ENCODE measurements at places on chromosomes 5 and 9.

- DNase-seq, result no peak
Measured at GRCh38 chr9:3909966-3910650, 384.3 kb upstream of the RFX3 start.

- DNase-seq, result no peak
Measured at GRCh38 chr9:74496819-74497747, at the start of gene RORB. TSS of gene RORB (plus strand) at chr9:74497335. CDS start at chr9:74497977, 642 bp downstream.

- DNase-seq, result no peak
Measured at GRCh38 chr5:180105827-180106312, 34.3 kb upstream of the RNF130 start.

DNA sequence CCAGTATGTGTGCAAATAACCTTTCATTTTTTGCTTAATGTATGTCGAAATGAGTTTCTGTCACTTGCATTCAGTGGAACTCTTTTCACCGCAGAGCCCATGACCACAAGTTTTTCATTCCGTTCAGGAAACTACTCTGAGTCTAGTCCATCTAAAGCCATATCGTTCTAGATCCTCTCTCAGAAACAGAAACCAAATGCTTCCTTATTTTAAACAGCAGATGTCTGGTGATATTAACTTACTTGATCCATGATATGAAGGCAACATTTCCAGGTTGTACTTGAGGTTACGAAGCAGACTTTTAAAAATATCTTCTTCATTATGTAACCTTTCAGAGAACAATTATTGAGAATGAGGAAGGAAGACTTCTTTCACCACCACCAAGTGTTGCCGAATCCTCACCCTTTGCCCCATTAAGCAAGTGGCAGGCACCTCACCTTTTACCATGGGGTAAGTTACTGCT, 72.4 kb upstream of the GNAQ start:
- no peak for DNase-seq

DNA sequence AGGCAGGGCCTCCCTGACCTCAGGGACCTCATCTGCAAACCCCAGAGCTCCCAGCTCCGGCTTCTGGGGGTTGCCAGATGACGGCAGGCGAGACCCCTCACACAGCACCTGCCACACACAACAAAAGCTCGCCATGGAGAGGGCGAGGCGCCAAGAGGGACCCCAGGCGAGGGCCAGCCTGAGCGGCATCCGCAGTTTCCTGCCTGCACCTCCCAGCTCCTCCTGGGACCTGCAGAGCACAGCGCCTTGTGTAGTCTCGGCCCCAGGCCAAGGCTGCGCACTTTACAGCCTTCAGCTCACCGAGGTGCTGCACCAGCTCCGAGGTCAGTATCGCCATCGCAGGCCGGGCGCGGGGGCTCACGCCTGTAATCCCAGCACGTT, 82.4 kb upstream of the ADAMTS2 start:
- DNase-seq, result no peak

DNA sequence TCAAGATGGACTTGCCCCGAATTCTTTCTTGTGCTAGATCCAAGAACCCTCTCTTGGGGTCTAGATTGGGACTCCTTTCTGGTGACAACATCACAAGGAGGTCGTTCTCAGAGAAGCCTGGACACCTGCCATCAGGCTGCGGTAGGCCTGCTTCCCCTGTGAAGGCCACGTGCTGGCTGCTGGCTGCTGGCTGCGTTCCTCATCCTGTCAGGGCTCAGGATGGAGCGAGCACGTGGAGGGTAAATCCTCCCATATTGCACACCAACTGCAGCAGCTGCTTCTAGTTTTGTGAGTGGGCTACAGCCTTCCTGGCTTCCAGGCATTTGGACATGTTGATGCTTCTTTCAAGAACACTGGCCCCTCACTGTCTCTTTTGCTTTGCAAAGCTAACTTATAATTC, 95.6 kb downstream of the HSPA4 start:
- DNase-seq, result no peak

- no peak for DNase-seq
Measured at GRCh38 chr5:162703914-162704313, 636.3 kb downstream of the GABRG2 start.

GRCh38 chr5:146718609-146719008, 159.9 kb downstream of the PPP2R2B start:
- DNase-seq, result no peak

- no peak for DNase-seq
Measured at GRCh38 chr9:88106492-88106891, 31.8 kb downstream of the SPATA31C2 start.

GRCh38 chr5:10681731-10682679, 79.0 kb downstream of the DAP start:
- no peak for DNase-seq

GRCh38 chr9:14345354-14346230, 31.7 kb upstream of the NFIB start:
- DNase-seq, result no peak

DNA sequence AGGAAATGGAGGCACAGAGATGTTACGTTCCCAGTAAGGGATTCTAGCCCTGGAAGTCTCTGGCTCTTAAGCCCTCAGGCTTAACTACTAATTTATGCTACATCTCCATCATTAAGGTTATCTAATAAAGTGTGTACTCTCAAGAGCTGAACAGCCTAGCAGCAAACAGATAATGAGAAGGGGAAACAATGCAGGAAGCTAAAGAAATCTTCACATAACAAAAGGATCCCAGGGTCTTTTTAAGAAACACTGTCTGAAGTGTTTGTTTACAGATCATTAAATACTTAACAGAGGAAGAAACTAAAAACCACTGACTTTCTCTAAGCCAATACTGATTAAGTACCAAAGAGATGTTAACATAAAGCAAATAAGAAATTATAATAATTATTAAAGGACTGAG, 129.0 kb downstream of the PAPPA start:
- no peak for DNase-seq

DNA sequence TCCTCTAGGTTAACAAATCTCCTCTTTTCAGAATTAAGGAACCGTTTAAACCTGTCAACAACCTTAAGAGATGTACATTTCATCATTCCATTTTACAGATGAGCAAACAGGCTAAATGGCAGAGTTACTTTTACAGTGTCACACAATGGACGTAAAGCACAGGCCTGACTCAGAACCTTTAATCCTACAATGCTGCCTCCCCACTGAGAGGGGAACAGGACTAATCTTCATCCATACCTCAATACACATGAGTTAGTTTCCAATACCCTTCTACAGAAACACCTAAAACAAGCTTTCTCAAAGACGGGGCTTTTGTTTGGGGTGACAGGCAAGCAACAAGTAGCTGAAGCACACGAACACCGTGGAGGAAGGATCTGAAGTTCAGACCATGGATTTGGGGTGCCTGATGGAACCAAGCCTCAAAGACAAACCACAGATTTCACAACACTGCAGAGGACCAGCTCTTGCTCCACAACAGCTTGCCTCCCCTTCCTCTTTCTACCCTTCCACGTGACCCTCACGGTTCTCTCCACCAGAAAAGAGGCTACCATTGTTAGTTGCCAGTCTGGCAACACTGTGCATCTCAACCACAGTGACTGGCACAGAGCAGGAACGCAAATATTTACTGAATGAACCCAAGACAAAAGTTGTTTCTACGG, 1.8 kb downstream of the RNF130 start:
- DNase-seq, result no peak

GRCh38 chr5:75706775-75707174, 10.5 kb downstream of the POC5 start:
- DNase-seq, result no peak

All from activated gamma-delta T cell treated with anti-CD3 and anti-CD28 coated beads, Interleukin-2, amount 50 U/mL, for 16 hours (primary cell).